Stimulated activated CD4-positive, alpha-beta T cell treated with anti-CD3 and anti-CD28 coated beads, Interleukin-4, amount 100 ng/mL, for 48 hours (primary cell): ENCODE measurements at places on chromosomes 2 and 18.

GRCh38 chr2:69969991-69970390 is 8.6 kb upstream of the ASPRV1 start:
- no peak for DNase-seq

DNA sequence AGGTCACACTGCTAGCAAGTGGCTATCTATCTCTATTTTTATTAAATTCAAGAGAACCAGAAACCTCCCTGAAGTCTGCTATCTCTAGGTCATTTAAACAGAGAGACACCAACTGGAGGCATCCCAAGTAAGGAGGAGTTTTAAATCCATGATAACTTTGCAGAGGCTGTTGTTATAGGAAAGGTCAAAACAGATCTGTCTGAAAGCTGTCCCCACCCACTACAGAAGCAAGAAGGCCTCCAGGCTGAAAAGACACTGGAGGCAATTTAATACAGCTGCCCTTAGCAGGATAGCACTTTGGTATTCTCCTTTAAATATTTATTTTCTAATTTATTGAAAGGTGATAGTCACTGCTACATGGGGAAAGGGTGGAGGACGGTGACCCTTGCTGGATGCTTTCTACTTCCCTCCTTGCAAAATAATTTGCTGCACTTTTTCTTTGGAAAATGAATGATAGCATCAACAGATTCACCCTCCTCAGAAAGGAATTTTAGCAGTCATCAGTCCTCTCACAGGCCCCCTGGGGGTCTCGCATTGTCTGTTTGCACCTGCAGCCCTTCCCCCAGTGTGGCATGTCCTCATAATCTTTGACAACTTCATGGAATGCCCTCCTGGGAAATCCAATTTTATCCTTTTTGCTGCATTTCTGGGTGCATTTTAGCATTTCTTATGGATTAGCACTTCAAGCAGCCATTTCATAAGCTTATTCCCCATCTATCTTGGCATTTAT is 429.5 kb upstream of the TNP1 start:
- no peak for DNase-seq

GRCh38 chr2:14632133-14632936 is at the start of gene LRATD1:
Gene LRATD1, plus strand, starts transcription at chr2:14632717. Its CDS starts 1,263 bp downstream, at chr2:14633980.
- no peak for DNase-seq

- DNase-seq, result no peak
Measured at GRCh38 chr2:85862426-85862825, 26.4 kb downstream of the ST3GAL5 start.
